ENCODE measurements at places on chromosomes 2 and 18.
A peak's percentile ranks its signal among the peaks of the same experiment; 100 is the strongest.

- no peak for ATAC-seq
Measured at GRCh38 chr2:175007510-175007909, 2.3 kb upstream of the CHN1 start.

- peak; percentile 7 for ATAC-seq
Measured at GRCh38 chr2:10404324-10405143, 43.6 kb downstream of the ODC1 start.

DNA sequence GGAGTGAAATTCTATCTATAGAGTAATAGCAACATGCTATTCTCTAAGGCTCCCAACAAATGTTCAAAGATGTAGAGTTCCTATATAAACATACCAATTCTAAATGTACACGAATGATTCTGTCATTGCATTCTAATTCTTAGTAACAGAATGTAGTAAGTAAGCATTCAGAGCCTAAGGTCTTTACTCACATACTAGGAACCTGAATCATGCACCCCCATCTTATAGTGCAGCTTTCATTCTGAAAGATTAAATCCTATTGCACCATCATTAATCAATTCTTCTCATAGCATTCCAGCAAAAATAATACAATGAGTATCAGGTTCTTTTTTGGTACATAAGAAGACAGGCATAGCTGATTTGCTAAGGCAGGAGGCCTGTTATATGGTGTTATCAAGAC lies 230.0 kb downstream of the NCKAP5 start:
- no peak for ATAC-seq

GRCh38 chr2:107466241-107466640 lies 360.5 kb upstream of the RGPD4 start:
- ATAC-seq, result no peak

All from SK-N-SH treated with all-trans-retinoic acid at 6 μM for 48 hours (cell line).